ENCODE measurements at places on chromosomes 1 and 21.

DNA sequence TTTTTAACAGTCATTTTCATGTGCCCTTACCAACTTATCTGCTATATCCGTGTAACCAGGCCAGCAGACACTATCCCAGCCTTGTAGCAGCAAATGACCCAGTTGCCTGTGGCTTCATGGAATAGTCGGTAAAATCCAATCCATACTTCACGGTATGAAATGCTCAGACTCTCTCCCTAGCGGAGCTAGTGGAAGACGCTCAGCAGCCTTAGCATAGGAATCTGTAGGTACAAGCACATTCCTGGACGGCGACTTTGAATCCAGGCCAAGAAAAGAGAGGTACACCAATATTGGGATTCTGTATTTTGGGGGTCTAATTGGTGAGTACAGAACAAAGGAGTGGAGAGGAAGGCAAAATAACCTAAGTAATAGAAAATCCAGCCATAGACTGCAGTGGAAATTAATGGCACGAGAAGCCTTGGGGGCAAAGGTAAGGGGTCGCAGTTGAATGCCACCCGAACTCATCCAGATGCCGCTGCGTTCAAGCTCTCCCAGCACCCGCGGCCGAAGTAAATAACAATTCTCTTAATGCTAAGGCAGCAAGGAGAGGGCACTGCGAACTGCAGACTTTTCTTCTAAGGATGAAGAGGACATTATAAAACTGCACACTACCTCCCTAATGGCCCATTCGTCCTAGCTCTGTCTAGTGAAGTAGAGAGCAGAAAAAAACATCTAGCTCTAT, 17.7 kb upstream of the TBX15 start:
- DNase-seq: no peak

DNA sequence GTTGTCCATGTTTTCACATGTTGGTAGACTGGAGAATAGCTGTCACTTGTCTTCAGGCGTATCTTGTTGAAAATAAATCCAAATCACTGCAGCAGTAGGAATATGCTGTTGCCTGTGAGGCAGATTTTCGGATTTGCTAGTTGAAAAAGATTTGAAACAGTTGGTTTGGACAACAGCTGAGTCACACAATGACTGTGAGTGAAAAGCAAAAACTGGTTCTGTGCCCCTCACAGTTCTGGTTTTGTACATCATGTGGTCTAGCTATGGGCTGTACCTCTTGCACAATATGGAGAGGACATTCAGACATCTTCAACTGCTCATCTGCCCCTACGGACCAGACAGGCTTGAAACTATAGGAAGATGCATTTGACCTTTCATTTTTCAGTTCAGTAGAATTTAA, 1.8 kb downstream of the ARF1 start:
- peak; percentile 84 for DNase-seq

- DNase-seq: no peak
Observed at GRCh38 chr1:37755290-37755689, 9.6 kb downstream of the EPHA10 start.

- no peak for DNase-seq
Observed at GRCh38 chr1:234396871-234397270, 23.6 kb downstream of the COA6 start.

- DNase-seq: peak; percentile 56
Observed at GRCh38 chr1:240526312-240526711, 85.6 kb downstream of the GREM2 start.

Measured in IMR-90 (cell line).